ENCODE measurements at places on chromosomes 5 and 9.

- DNase-seq: no peak
Observed at GRCh38 chr9:102135768-102136167, 397.3 kb upstream of the GRIN3A start.

DNA sequence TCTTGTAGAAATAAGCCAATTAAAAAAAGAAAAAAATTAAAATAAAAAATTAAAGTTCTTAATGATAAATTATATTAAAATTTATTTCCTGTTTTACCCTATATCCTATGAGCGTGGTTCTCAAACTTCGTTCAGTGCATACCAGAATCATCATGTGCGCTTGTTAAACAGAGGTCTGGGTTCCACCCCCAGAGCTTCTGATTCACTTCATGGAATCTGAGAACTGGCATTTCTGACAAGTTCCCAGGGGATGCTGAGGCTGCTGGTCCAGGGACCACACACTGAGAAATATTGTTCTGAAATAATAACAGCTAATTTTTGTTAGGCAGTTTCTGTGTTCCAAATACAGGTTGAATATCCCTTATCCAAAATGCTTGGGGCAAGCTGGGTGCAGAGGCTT is 79.3 kb downstream of the TMC1 start:
- no peak for DNase-seq

GRCh38 chr9:131296906-131297500 is 7.5 kb downstream of the PLPP7 start:
- no peak for DNase-seq

DNA sequence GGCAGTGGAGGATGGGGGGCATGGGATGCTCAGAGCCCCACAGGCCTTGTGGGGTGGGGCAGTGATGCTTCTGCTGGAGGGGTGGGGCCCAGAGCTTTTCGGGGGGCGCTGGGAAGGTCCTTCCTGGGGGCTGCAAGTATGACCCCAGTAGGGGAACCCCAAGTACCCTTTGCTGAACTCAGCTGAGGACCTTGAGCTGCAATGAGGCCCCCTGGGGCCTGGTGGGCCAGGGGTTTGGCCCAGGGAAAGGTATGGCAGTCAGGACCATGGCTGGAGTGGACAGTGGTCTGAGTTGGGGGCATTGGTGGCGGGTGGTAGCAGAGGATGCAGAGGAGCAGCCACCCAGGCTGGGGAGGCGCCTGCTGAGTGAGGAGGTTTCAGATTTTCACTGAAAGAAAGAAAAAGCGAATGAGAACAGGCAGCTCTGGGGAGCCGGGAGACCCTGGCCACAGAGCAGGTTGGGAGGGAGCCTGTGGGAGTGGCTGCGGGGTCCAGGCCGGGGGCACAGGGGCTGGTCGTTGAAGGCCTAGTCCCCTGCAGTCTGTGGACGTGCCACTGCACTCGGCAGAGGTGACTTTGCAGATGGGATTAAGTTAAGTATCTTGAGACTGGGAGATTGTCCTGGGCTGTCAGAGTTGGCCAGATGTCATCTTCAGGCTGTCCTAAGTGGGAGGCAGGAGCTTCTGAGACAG is 19.2 kb downstream of the WNK2 start:
- no peak for DNase-seq

DNA sequence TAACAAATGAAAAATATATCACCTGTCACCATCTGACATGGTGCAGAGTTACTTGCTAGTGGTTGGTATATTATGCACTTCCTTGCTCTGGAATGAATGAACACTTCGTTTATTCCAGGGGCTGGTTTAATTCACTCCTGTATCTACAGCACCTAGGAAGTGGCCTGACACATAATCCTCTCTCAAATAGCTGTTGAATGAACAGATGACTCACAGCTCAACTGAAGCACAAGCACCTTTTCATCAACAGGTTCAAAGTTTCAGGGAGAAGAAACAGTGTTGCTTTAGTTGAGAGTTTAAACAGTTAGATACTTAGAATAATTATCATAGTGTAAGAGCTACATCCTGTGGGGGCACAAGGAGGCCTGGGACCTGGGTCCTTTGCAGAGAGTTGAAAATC is 135.0 kb upstream of the DAP start:
- DNase-seq: no peak
